Panc1 (cell line): ENCODE measurements at places on chromosomes 5 and 9. TPM values are rescaled to one million over a fixed set of nuclear protein-coding genes. Genes with fewer than 3 reads are reported as not detected.

The LCN2 gene
- total RNA-seq, result 1.0 TPM

GRCh38 chr9:82829818-82830217 lies 233.1 kb downstream of the RASEF start:
- DNase-seq, result no peak
- no peaks in the 10 kb centered on the region for H3K36me3 ChIP-seq
- H3K27ac ChIP-seq, result no peak overlapping the region

- H3K36me3 ChIP-seq, result no peaks in the 10 kb centered on the region
- H3K4me1 ChIP-seq, result no peaks in the 10 kb centered on the region
- H3K27ac ChIP-seq, result no peak overlapping the region
- no peaks in the 10 kb centered on the region for H3K27me3 ChIP-seq
- DNase-seq, result no peak
- H3K4me3 ChIP-seq, result no peak overlapping the region
Observed at GRCh38 chr5:88776692-88777091, 106.3 kb downstream of the MEF2C start.

GRCh38 chr9:71767776-71768321 lies 464 bp downstream of the CEMIP2 start:
- H3K27ac ChIP-seq, result peak overlapping the region; percentile 71
- DNase-seq, result no peak
- H3K4me3 ChIP-seq, result peak overlapping the region; percentile 74
- H3K27me3 ChIP-seq, result no peaks in the 10 kb centered on the region
- no peaks in the 10 kb centered on the region for H3K36me3 ChIP-seq

DNA sequence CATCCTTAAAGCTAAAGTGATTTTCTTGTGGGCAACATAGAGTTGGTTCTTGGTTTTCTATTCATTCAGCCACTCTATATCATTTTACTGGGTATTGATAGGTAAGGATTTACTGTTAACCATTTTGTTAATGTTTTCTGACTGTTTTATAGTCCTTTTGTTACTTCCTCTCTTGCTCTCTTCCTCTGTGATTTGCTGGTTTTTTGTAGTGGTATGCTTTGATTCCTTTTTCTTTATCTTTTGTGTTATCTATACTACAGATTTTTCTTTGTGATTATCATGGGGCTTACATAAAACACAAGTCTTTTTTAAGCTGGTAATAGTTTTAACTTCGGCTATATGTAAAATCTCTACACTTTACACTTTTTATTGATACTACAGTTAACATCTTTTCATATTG lies 43.3 kb downstream of the CREBRF start:
- no peaks in the 10 kb centered on the region for H3K27me3 ChIP-seq
- H3K36me3 ChIP-seq, result no peaks in the 10 kb centered on the region
- no peak overlapping the region for H3K4me3 ChIP-seq
- no peak overlapping the region for H3K27ac ChIP-seq
- DNase-seq, result no peak
- no peaks in the 10 kb centered on the region for H3K4me1 ChIP-seq

DNA sequence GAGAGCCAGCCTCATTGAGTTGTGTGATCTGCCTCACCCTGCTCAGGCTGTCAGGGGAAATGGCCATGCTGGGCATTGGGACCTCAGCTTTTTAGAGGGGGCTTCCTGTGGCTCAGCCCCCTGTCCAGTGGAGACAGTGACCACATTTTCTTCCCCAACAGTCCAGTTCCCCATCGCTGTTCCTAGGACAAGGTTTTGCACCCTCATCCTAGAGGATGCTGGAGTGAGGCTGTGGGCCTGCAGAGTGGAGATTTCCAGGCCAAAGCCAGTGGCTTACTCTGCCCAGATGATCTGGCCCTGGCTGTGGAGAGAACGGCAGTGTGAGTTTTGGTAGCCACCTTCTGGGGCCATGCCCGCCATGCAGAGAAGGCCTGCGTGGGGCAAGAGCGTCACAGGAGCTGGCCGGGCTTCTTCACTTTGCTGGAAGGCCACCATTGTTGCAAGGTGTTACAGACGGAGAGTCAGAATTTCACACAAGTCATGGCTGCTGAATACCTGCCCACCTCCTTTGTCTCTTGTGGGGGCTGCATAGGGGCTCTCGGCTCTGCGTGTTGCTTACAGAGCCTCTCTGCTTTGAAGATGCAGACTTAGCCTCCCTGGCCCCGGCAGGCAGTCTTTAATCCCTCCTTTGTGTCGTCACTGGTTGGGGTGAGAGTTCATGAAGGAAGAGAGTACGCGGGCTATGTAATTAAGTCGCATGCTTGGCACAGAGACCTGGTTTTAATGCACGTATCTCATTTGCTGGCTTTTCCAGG lies 35.2 kb upstream of the PITX1 start:
- DNase-seq, result no peak
- H3K27me3 ChIP-seq, result no peaks in the 10 kb centered on the region
- H3K4me1 ChIP-seq, result peaks cover 2% of the 10 kb centered on the region
- H3K36me3 ChIP-seq, result no peaks in the 10 kb centered on the region
- H3K4me3 ChIP-seq, result no peak overlapping the region

DNA sequence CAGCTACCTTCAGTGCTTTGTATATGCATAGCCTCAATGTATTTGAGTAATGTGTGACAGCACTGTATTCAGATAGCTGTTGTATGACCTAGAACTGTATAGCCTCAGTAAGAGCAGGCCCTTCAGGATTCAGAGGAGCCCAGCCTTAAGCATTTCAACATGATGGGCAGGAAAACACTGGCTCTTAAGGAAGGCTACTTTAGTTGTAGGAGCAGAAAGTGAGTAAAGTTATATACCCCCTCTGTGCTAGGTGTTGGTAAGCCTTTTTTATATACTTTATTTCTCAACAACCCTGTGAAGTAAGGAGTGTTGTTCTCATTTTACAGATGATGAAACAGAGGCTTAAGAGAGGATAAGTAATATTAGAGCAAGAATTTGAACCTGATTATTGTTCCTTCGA lies 1.5 kb upstream of the GPR21 start:
- H3K4me3 ChIP-seq, result no peak overlapping the region
- no peak overlapping the region for H3K27ac ChIP-seq
- DNase-seq, result no peak
- no peaks in the 10 kb centered on the region for H3K27me3 ChIP-seq
